GM12865 (cell line): ENCODE measurements at places on chromosomes 2 and 18.
A peak's percentile ranks its signal among the peaks of the same experiment; 100 is the strongest.

DNA sequence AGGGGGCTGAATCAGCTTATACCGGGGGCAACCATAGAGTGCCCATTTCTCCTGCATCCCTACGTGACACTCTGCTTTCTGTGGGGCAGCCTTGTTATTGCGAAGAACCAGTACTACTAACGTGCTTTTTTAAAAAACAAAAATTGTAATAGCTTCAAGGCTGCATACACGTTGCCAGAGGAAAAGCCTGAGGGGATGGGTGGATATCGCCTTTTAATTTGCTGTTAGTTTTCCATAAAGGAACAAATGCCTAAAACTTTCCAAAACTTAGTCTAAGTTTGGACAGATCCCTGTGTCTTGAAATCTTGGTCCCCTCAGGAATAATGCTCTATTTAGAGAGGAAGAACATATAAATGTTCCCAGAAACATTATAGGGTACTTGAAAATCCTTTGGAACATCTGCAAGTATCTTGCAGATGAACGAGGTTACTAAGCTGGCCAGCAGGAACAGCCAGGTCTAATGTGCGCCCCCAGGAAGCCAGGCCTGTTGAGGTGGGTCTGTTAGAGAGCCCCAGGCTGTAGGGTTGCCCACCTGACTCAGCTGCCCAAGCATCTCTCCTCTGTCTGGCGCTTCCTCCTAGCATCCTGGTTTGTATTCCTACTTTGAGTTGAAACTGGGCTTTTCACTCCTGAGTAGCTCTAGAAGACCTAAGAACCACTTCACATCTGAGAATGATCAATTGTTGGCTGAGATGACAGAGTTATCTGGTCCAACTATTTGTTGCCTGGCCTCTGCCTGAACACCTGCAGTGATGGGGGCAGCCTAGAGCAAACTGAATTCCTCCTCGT, 96.9 kb downstream of the TGOLN2 start:
- no peak for DNase-seq

DNA sequence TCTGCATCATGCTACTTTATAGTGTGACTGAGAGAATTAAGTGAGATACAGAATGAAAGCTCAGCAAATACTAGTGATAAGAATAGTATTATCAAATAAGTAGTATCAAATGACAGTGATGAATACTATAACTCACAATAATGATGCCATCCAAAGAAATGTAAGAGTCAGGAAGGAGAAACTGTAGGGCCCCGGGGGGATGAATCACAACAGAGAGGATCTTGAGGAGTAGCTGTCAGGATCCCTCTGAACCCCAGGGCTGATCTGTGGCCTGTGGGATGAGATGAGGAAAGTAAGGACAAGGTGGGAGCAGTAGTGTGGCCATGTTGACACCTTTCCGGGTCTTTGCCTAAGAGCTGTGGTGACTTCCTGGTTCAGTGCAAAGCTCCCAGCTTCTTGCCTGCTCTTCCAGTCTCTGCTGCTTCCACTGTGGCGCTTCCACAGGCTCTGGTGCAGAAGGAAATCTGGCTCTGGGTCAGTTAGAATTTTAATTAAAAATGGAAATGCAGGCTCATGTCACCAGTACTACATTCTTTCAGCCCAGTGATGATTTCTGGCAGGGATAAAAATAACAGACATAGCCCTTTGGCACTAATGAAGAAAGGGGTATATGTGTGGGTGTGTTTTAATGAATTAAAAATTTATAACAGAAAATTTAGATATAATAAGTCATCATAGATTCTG, 166.9 kb downstream of the MYO3B start:
- DNase-seq: no peak

- DNase-seq: no peak
These were observed 36.8 kb downstream of the ADAM23 start for GRCh38 chr2:206480161-206480560.

DNA sequence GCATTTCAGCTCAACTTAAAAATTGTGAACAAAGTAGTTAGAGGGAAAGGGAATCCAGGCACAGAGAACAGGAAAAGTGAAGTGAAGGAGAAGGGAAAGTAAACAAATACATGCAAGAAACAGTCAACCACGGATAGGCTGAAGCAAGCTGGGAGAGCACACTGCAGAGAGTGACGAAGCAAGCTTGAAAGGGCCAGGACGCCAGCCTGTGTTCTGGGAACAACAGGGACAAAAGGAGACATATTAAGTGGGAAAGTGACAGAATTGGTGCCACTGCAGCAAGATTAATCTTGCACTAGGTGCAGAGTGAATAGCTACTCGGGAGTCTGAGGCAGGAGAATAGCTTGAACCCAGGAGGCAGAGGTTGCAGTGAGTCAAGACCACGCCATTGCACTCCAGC, 197.3 kb downstream of the SOX11 start:
- no peak for DNase-seq

- DNase-seq: no peak
These were observed 114.8 kb downstream of the TMEM163 start for GRCh38 chr2:134603966-134604365.

GRCh38 chr2:145845207-145845894, 1325.4 kb upstream of the ZEB2 start:
- DNase-seq: no peak

- DNase-seq: no peak
These were observed 7.7 kb upstream of the LYPD1 start for GRCh38 chr2:132677661-132678060.

DNA sequence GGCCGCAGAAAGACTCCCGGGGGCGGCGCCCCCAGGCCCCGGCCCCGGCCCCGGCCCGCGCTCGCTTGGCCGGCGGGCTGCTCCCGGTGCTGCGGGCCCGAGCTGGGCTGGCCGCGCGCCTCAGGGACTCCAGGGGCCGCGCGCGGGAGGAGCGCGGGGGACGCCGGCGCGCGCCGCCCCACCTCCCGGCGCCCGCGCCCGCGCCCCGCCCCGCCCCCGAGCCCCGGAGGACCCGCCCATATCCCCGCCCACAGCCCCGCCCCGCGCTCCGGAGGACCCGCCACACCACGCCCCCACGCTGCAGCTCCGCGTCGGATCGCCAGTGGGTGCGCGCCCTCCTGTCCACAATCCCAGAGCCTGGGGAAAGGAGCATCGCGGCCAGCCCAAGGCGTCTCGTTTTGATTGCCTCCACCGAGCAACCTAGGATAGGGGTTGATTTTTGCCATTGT, at the start of gene PARD6G:
Gene PARD6G (minus strand): TSS at position 122 of the 449 bp plus-strand sequence. CDS start 166 bp downstream, outside the sequence.
- DNase-seq: no peak

DNA sequence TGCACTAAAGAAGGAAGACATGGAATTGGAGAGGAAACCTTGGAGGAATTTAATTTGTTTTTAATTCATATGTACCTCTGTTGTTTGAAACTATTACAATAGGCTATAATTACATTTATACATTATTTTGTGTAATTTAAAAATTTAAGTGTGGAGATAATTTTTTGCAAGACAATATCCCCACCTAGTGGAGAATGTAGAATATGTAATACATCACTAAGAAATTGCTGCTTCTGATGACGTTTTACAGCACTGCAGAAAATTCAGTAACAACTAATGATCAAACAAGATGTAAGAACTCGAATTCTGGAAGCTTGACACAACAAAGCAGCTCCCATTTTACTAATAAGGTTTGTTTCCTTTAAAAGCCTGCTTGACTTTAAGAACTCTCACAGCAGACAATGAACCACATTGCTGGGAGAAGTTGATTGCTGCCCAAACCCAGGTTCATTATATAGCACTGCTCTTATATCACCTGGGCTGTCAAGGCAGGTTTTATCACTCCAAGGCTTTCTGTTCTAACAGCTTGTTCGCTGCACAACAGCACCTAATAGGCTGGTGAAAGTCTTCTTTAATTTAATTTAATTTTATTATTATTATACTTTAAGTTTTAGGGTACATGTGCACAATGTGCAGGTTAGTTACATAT, 53.4 kb downstream of the THADA start:
- peak; percentile 38 for DNase-seq

- no peak for DNase-seq
These were observed 48.7 kb downstream of the CAVIN2 start for GRCh38 chr2:191797942-191798876.

DNA sequence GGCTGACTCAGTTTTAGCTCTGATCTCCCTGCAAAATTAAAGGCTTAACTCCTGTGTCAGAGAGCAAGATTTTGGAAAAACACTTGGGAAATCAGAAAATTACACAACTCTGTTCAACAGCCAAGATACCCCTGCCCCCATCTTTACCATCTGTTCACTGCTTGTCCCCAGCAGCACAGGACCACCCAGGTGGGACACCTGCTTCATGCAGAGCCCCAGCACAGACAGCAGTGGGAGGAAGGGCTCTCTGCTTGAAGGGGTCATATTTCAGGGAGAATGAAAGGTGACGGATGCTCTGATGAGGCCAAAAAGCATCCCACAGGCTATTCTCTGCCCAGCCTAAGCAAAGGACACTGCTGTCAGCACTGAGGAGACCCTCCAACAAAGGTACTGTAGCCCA, 584.6 kb upstream of the KLHL29 start:
- DNase-seq: no peak

GRCh38 chr2:85564144-85564563, 2.9 kb upstream of the GGCX start:
- DNase-seq: peak; percentile 31

GRCh38 chr18:30999887-31000628, 42.5 kb downstream of the DSC3 start:
- no peak for DNase-seq

DNA sequence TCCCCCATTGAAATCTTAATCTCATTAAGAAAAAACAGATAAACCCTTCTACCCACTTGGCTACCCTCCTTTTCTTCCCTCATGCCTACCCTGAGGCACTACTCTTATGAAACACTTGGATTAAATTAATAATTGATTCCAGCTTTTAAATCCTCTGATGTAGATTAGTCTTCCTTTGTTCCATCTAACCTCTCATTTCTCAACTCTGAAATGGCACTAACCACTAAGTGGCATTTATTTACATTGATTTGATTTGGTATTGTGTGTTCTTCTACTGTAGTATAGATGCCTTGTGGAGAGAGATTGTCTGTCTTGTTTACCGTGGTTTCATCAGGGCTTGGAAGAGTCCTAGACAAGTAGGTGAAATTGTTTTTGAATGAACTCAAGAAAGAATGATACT, 26.7 kb downstream of the ITGA4 start:
- DNase-seq: no peak

DNA sequence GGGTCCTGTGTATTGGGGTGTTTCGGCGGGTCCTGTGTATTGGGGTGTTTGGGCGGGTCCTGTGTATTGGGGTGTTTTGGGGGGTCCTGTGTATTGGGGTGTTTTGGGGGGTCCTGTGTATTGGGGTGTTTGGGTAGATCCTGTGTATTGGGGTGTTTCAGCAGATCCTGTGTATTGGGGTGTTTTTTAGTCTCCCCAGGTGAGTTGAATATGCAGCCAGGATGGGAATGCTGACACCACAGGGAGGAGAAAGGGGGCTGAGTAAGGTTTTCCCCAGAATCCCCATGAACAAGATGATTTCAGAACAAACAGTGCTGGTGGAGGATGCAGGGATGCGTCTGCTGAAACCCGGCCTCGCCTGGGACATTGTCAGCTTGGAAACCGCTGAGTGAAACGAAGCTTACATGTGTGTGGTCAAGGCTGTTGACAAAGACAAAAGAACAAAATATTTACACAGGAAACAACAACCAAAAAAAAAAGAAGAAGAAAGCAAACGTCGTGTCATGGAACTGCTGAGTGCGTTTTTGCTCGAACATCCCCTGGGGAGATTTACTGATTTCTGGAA, 88.5 kb upstream of the ODC1 start:
- DNase-seq: no peak
